Immature natural killer cell (primary cell): ENCODE measurements at places on chromosomes 3 and 15. TPM values are rescaled to one million over a fixed set of nuclear protein-coding genes. Genes with fewer than 3 reads are reported as not detected.

DNA sequence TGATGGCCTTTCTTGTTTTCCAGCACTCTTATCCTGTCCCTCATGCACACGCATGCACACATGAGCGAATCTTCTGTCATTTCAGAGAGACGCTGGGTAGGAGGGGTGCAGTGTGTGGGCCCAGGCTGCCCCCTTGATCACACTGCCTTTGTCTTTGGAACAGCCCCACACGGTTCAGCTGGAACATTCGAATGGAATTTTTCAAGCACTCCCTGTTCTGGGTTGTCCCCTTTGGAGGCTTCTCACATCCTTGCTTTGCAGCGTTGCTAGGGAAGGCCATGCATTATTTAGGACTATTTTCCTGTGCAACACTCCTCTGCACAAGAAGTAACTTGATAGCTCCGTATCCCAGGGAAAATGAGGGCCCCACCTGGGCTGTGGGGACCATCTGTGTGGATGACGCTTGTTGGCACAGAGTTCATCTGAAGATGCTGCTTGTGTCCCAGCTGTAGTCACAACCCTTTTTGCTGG lies 78.4 kb downstream of the SPSB4 start:
- no peak for DNase-seq

DNA sequence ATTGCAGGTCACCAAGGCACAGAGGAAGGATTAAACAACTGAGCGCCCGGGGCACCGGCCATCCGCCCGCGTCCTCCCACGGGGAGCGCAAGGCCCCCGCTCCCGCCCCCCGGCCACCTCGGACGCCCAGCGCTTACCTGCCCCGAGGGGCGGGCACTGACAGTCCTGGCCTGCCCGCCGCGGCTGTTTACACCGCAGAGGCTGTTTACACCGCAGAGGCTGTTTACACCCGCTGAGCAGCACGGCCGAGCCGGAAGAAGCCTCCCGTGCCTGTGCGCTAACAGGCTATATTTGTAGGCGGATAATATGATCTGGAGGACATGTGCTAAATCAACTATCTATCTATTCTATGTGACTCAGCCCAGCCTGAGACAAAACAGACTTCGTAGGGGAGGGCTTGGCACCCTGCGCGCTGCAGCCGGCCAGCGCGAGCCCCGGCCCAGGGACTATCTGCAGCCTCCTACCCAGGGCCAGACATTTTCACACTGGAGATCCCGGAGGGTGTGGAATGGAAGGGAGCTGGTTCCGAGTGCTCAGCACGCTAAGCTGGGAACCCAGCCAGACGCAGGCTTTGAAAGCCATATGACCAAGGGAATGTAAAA lies at the start of gene LRRC2:
Gene LRRC2 (minus strand): TSS at position 263 of the 602 bp plus-strand sequence. CDS start 14,711 bp downstream, outside the sequence.
- DNase-seq, result peak; percentile 15

DNA sequence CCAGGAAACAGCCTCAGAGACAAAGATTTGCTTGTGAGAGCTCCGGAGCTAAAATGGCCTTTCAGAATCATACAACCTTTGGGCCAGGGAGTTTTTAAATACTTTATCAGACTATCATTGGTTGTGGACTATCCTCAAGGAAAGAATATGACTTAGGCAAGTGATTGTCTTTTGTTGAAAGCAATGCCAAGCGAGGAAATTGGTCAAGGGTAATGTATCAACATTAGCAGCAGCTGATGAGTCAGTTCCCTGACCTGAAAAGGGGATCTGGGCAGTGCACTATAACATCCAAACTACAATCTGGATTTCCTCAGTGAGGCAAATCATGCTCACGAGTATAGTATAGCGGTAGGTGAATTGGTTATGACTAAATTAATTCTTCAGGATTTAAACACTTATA lies 303.6 kb downstream of the LSAMP start:
- no peak for DNase-seq

GRCh38 chr3:66215106-66215505 lies 5.7 kb upstream of the SLC25A26 start:
- DNase-seq, result no peak

DNA sequence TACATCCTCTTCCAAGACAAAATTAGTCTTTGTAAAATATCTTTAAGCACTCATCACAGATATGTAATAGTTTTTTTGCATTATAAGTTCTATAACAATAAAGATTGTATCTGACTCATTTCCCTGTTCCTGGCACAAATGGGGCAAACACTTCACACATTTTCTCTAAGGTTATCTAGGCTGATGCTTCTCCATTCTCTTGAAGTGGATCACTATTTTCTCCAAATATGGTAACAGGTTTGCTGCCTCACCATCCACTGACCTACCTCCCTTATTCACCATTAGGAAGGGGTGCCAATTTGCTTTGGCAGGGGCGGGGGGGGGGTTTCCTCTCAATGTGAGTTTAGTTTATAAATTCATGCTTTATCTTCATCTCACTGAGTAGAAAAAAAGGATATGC lies 767.7 kb upstream of the LMCD1 start:
- DNase-seq, result no peak

Gene ATP13A5
- not detected for polyA plus RNA-seq

DNA sequence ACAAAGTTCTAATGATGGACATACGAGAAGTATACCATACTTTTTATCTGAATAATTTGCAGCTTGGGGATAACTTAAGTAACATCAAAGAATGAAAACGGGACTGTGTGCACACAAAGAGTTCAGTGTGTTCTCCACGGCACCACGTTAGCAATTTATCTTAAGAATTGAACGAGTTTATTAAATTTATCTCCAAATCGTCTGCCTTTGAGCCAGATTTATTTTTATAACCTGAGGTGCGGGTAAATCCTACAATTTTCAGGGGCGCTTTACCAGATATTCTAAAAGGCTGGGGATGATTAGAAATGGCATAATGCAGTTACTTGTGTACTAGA lies 3.5 kb downstream of the CHD2 start:
- no peak for DNase-seq

Gene SNTN
- not detected for polyA plus RNA-seq

- peak; percentile 19 for DNase-seq
Measured at GRCh38 chr3:59426821-59427565, 377.2 kb upstream of the CFAP20DC start.

- DNase-seq, result no peak
Measured at GRCh38 chr15:27183201-27183600, 212.2 kb downstream of the GABRG3 start.

- DNase-seq, result no peak
Measured at GRCh38 chr3:13243586-13243985, 170.4 kb upstream of the IQSEC1 start.

GRCh38 chr3:144241404-144241803 lies 269.8 kb downstream of the DIPK2A start:
- no peak for DNase-seq

DNA sequence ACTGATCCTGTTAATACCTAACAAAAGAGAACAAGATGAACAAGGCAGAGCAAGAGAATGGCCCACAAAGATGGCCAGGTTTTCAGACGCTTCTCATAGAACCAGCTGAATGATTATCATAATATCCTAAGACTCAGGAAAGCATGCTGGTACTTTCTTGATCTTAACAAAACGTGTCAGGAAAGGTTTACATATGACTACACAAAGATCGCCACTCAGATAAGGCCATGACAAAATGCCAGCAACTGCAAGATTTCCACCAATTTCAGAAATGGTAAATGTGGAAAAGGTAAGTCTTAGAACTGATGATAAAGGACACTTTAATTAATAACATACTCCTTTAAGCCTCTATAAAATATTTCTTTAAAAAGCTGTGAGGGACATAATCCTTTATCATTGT lies 108.8 kb downstream of the DLG1 start:
- no peak for DNase-seq

Gene A4GNT
- polyA plus RNA-seq, result not detected

- DNase-seq, result peak; percentile 56
Measured at GRCh38 chr3:196528639-196529233, 13.6 kb upstream of the SMCO1 start.

DNA sequence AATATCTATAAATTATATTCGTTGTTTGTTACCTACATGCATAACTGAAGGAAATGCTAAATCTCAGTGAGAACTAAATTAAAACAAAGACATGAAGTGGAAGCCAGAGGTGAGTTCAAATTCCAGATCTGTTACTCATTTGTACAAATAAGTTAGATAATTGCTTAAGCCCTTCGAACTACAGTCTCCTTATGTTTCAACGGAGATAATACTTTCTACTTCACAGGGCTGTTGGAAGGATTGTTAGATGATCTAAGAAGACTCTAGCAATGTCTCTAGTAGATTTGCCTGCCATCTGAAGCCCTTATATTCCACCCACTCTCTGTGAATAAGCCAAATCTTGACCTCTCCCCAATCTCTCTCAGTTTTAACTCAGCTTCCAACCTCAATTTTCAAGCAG lies 125.8 kb downstream of the P2RY1 start:
- DNase-seq, result no peak

DNA sequence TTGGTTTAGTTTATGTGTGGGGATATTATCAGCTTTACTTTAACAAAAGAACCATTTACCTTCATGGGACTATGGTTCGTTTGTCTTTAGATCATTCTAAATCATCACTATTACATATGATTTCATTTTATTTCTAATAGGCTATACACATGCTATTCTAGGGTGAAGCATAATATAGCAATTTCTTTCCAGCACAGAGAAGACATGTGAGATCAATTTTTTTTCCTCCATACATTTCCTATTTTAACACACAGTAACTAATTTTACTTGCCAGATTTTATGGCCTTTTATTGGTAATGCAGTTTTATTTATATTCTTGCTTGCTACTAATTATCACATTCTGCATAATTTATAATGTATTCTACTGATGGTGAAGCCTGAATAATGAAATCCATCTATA lies 287.1 kb downstream of the ROBO1 start:
- DNase-seq, result no peak

- no peak for DNase-seq
Measured at GRCh38 chr3:71101014-71101413, 482.5 kb downstream of the FOXP1 start.

DNA sequence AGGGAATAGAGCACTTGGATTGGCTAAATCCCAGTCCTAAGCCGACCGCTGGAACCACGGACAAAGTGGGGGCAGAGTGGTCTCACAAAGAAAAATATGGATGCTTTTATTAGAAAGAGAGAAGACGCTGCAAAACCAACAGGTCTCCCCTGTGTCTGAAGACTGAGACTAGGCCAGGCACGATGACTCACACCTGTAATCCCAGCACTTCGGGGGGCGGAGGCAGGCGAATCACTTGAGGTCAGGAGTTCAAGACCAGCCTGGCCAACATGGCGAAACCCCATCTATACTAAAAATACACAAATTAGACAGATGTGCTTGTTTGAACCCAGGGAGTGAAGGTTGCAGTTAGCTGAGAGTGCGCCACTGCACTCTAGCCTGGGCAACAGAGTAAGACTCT lies 61.8 kb downstream of the ZDHHC19 start:
- DNase-seq, result no peak

DNA sequence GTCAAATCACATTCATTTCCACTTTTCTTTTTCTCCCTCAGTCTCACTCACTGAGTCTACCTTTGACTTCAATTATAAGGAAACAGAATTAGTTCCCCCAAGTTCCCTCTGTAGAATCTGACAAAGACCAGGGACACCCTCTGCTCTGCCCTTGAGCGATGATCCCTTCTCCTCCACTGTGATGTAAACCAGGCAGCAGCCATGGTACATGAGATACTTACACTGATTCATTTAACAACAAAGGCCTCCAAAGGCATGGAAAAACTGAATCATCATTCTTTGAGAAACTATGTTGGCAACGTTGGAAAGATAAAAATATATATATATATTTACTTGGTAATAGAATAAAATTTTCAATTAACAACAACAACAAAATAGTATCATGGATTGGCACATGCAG lies 84.1 kb downstream of the P3H2 start:
- DNase-seq, result no peak

DNA sequence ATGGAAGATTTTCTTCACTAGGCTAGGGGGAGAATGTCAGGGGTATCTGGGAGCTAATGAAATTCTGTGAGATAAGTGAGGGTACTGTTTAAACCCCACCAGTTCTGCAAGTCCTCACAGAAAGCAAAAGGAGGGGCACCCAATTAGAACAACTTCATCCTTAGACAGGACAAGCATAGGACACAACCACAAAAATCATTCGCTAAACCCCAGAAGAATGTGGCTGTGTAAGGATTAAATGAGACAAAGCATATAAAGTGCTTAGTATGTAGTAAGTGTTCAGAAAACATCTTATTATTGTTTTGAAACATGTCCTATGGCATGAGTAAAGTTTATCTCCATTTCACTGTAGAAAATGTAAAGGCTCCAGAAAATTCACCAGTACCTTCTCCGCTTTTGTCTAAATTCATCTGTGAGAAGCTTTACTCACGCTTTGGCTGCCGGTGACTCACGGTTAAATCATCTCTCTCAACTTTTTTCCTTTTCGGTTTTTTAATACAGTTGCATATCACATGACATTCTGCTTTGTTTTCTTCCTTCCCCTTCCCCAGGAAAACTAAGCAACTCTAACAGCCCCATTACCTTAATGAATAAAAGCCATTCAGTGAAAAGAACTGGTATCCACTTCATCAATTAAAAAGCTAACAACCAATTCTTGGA lies 1.7 kb downstream of the CLRN1 start:
- no peak for DNase-seq

Gene ALG1L2
- polyA plus RNA-seq, result not detected

Gene DAZL
- not detected for polyA plus RNA-seq

Gene SCG5
- not detected for polyA plus RNA-seq

DNA sequence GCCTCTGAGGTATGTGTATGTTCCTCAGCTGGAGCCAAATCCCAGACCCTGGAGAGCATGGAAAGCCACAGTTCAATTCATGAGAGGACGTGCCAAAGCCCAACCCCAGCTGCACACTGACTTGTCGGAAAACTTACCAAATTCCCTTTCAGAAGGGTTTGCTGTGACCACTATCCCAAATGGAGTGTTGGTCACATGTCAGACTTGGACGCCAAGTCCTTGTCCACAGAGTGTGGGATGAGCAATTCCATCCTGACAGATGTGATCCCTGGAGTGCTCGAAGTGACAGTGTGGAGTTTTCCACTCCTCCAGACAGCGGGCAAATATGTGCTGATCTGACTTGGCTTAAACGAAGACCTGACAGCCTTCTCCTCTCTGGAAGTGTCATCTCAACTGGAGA lies 71.2 kb downstream of the RORA start:
- DNase-seq, result no peak

GRCh38 chr3:123559040-123559861 lies 25.6 kb downstream of the HACD2 start:
- peak; percentile 39 for DNase-seq

GRCh38 chr3:4565809-4566501 lies 72.8 kb downstream of the ITPR1 start:
- DNase-seq, result no peak

Gene PAQR9
- not detected for polyA plus RNA-seq

- DNase-seq, result no peak
Measured at GRCh38 chr15:68537097-68537496, 41.7 kb upstream of the CORO2B start.

Gene EFCC1
- polyA plus RNA-seq, result 0.55 TPM

Gene ACAN
- not detected for polyA plus RNA-seq

Gene LHFPL4
- polyA plus RNA-seq, result 0.06 TPM
